ENCODE measurements at places on chromosomes 11 and 22. TPM values are rescaled to one million over a fixed set of nuclear protein-coding genes. Genes with fewer than 3 reads are reported as not detected.

The CCDC116 gene
- total RNA-seq: 0.53 TPM

GRCh38 chr22:42621505-42622002 lies 6.9 kb upstream of the POLDIP3 start:
- DNase-seq: peak; percentile 79

DNA sequence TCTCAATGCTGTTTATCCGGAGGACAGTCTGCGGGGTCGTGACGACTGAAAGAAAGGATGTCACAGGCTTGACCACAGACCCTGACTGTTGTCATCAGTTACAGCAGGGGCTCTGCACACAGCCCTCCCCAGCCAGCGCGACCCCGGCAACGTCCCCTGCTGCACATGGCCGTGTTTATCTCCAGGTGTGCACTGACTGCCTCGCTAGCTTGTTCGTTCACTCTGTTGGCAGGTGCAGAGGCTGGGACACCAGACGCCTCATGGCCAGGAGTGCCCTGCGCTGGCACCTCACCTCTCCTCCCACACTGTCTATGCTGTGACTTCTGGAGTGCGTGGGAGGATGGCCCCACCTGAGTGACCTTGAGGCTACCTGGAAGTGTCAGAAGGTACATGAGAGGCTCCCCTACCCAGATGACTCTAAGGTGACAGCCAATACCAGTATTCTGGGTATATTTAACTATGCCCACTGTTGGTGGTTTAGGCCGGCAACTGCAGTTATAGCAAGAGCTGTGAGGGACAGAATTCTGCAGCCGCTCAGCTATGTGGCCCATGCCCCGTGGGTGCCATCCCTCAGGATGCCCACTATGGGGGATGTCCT lies 12.2 kb downstream of the MRPL21 start:
- DNase-seq: no peak

The OR8B12 gene
- not detected for total RNA-seq
